Stimulated activated CD4-positive, alpha-beta T cell treated with anti-CD3 and anti-CD28 coated beads, TNF-alpha, amount 100 ng/mL, for 24 hours (primary cell): ENCODE measurements at places on chromosomes 5 and 9.

DNA sequence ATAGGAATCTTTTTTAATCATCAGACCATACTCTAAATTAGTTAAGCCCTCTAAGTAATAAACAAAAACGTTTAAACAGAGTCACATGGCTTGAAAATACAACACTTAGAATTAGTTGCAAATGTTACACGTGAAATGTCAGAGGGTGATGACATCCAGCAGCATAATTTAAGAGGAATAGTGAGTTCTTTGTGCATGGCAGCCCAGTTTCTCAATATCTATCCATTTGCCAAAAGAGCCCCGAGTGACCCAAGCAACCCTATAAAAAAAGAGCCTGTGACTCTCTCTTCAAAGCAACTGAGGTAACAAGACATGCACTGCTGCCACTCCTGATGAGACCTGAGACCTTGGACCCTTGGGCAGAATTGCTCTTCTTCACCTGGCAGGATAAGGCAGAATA lies 96.9 kb upstream of the RASA1 start:
- no peak for DNase-seq

DNA sequence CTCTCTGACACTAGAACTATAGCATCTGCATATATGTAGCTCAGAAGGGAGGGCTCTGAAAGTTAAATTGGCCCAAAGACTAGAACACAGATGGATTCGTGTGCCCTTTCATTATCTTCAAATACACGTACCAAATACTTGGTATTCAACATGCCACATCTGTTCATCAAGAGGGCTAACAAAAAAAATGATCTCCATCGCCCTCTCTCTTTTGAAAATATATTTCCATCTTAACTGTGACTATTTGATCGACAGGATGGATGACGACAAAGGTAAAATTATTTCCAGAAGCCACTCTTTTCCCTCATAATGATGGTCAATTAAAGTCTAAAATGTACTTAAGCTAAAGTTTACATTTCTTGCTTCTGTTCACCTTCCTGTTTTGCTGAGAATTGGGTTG lies 77.0 kb downstream of the SEMA6A start:
- DNase-seq: no peak

- no peak for DNase-seq
These were observed 24.5 kb upstream of the C5orf47 start for GRCh38 chr5:173964506-173964905.

GRCh38 chr5:120158211-120158610 lies 305.9 kb upstream of the PRR16 start:
- no peak for DNase-seq

DNA sequence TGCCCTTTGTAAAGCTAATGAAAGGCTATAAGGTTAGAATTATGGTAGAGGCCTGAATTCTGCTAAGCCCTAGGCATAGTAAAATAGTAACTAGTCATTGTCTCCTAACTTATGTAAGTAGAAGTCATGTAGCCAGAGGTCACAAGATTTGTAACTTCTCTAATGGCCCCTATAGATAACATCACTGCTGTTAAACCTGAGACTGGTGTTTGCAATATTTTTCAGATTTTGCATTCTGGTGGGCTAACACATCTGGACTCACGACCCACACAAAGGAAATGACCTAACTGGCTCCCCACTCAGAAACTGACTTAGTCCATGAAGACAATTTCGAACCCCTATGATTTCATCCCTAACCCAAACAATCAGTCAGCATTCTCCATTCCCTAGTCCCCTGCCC lies 37.2 kb upstream of the TTC39B start:
- no peak for DNase-seq

DNA sequence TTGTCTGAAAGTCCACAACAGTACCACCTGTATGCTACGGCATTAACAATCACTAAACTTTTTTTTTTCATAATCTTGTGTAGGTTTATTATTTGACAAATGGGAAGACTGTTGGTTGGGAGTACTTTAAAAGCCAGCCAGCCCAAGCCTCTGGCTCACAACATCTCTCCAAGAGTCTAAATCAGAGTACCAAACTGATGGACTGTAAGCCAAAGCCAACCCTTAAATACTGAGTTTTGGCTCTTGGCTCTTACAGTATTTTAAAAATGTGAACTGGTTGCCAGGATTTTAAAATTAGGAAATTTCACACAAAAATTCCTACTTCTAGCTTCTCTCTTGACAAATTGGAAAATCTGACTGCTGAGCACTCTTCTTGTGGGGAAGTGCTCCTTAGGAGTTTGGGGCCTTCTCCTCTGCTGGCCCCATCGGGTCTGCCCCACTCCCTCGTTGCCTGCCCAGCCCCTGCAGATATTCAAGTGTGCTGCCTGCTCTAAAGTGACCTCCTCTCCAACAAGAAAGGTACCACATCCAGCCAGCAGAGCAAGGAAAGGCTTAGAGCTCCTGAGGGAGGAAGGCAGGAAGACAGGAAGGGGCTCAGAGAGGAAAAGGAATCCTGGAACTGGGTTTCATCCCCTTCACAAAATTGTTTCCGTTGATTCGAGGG lies 21.8 kb upstream of the TMOD1 start:
- no peak for DNase-seq

DNA sequence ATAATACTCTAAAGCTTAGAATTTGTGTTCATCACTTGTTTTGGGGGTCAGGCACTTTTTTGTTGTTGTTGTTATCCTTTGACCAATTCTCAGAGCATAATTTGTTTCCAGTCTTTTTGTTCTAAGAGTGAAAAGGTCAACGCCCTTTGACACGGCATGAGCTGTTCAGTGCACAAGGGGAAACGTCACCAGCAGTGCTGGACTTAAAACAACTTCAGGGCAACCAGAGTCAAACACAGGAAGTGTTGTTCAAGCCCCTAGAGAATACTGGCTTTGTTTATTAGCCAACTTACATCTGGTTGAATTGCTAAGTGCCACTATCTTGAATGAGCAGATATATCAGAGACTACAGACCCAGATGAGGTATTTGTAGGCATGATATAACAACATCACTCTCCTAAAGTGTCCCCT lies 368.9 kb downstream of the TMEM161B start:
- no peak for DNase-seq

DNA sequence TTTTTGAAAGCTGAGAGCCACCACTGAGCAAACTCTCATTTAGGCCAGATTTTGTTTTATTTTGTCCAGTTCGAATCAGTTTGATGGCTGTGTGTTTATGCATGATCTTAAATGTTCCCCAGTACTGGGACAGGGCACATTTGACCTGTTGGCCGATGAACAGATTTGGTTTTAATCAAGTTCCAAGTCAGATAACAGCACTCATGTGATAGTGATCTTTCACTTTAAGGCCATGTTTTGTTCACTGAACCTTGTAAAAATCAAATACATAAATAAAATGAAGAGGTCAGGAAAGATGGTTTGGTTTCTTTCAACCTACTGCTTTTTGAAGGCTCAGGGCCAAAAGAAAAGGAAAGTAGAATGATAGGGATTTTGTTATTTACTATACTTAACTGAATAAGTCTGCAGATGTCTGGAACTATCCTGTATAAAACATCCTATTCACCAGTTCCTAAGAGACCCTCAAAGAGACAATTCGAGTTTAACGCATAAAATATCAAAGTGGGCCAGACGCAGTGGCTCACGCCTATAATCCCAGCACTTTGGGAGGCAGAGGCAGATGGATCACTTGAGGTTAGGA lies 77.2 kb downstream of the PGM5 start:
- no peak for DNase-seq

DNA sequence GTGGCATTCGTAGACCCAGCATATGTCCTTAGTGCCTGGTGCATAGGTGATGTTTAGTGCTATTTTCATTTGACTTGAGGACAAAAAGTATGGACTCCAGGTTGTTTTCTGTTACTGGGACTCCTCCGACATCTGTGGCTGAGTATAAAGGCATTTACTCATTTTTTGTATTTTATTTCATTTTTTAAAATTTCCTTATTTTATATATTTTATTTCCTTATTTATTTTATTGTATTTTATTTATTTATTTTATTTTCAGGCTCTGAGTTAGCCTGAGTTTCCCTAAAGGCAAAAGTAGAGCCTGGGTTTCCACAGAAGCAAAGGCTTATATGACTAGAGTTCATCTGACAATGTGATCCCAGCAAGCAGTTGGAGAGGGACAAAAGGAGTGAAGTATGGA lies 91.6 kb downstream of the FOCAD start:
- DNase-seq: no peak

GRCh38 chr5:151741678-151742423 lies 16.6 kb downstream of the ATOX1 start:
- no peak for DNase-seq

DNA sequence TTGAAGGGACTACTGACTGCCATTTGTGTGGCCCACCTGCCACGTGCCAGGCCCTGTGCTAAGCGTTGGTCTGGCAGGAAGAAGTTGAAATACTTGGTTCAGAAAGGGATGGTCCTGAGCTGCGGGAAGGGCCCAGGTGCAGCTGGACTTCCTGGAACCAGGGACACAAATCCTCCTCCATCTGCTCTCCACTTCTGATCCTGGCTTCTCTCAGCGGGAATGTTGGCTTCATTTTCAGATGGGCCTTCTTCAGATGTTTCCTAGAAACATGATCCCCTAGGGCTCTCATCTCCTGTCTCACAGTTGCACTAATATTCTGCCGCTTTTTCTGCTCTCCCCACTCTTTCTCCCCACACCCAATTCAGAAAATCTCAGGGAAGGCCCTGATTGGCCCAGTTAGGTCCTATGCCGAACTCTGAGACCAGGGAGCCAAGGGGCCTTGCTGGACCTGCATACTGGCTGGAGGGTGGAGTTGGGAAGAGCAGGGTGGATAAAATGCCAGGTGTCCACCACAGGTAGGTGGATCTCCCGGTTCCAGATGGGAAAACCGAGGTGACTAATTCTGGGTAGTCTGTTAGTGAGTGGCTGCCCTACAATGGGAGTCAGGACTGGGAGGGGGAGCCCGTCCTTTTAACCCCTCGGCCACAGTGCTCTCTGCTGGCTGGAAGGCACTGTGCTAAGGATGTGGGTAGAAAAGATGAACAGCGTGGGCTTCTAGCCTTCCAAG lies 19.4 kb downstream of the PSAT1 start:
- DNase-seq: no peak

GRCh38 chr5:77546-77945 lies 14.4 kb upstream of the PLEKHG4B start:
- DNase-seq: no peak

- DNase-seq: peak; percentile 26
These were observed 32.3 kb downstream of the TNPO1 start for GRCh38 chr5:72848474-72849428.

- DNase-seq: no peak
These were observed 16.2 kb downstream of the REXO4 start for GRCh38 chr9:133401588-133401987.
